Upper lobe of left lung (tissue), 6 donors: ENCODE measurements at places on chromosomes 12 and 14. TPM values are rescaled to one million over a fixed set of nuclear protein-coding genes. Genes with fewer than 3 reads are reported as not detected.

- DNase-seq, result no peak
Measured at GRCh38 chr12:31481415-31481814, 109.5 kb downstream of the DENND5B start.

KRT79 gene
- not detected for total RNA-seq

GRCh38 chr12:65854629-65855028 lies 30.3 kb downstream of the HMGA2 start:
- DNase-seq, result no peak

GUCY2C gene
- not detected for total RNA-seq

KRT83 gene
- not detected for total RNA-seq

DNA sequence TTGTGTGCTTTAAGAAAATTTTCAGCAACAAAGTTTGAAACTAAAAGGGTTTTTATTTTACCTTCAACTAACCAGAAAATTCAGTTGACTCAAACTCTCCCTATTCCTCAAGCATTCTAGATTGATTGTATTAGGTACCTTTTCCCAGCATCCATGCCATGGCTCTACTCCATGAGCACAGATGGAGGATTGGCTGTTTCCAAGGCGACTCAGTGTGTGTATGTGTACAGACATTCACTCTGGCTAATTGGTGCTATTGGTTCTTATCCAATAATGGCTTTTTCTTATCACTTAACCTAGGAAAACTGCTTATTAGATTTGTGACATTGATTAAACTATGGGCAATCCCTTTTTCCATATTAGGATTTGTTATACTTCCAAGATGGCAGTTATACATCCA lies 202.6 kb downstream of the ANO6 start:
- no peak for DNase-seq

- no peak for DNase-seq
Measured at GRCh38 chr12:4665236-4665635, 16.3 kb downstream of the NDUFA9 start.

TSPAN11 gene
- total RNA-seq, result 1.4 TPM

DBX2 gene
- total RNA-seq, result not detected

DNA sequence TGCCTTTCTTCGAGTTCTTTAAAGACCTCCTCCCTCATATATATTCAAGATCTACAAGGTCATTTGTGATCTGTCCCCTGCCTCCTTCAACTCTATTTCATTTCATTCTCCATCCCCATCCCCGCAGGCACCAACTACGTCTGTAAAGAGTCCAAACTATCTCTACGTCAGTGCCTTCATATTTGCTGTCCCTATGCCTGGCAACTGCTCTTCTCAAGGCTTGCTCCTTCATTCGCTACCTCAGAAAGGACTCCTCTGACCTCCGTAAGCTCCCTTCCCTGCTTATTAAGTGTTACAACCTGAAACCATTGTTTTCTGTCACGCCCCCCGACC lies 650 bp downstream of the LLPH start:
- DNase-seq, result no peak

DNA sequence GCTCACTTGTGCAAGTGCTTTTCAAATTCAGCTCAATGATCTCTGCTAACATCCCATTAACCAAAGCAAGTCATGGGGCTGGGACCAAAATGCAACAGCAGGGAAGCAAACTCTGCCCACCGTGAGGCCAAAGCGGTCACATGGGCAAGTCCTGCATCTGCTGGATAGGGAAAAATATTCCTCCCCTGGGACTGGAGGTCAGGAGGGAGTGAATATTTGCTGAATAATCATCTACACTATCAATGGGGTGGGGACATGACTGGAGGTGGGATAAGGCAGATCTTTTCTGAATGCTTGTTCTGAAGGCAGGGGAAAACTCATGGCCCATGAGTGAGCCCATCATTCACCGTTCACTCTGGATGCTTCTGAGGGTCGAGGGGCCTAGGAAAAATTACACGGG lies 45.1 kb upstream of the VRK1 start:
- no peak for DNase-seq

DNA sequence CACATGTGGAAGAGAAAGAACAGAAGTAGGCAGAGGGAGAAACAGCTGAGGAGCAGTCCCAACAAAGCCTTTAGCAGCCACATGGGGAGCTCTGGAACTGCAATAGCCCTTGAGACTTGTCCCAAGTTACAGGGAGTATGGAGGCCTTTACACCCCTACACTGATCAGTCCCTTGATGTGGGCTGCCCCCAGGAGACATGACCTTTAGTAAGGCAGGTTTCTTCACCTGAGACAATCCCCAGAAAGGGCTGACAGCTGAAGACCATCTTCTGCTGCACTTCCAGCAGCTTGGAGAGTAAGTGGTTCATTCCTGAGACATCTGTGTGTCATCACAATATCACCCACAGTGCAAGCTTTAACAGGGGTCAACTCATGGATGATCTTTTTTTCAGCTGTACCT lies 8.6 kb upstream of the SNAPC1 start:
- DNase-seq, result no peak

TMEM233 gene
- total RNA-seq, result 1.1 TPM

RNF31 gene
- total RNA-seq, result 52.1 TPM

GRCh38 chr12:92400006-92400405 lies 254.4 kb upstream of the BTG1 start:
- no peak for DNase-seq

GRCh38 chr14:73287071-73287470 lies 49.8 kb downstream of the PAPLN start:
- DNase-seq, result no peak

DNA sequence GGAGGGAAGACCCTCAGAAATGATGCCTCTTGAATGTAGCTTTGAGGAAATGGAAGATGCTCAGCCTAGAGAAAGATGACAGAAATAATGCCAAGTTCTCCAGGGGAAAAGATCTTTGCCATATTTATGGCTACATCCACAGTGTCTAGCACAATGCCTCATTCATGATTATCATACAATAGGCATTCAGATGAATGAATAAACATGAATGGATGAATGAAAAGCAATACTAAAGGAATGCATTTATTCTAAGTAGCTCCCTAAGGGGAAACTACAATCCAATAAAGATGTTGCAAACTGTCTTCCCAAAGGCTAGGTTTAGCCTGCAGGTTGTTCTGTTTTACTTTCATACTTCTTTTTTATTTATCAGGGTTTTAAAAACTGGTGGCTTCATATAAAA lies 12.0 kb downstream of the TMTC1 start:
- DNase-seq, result no peak

PRIMA1 gene
- 0.79 TPM for total RNA-seq

DNA sequence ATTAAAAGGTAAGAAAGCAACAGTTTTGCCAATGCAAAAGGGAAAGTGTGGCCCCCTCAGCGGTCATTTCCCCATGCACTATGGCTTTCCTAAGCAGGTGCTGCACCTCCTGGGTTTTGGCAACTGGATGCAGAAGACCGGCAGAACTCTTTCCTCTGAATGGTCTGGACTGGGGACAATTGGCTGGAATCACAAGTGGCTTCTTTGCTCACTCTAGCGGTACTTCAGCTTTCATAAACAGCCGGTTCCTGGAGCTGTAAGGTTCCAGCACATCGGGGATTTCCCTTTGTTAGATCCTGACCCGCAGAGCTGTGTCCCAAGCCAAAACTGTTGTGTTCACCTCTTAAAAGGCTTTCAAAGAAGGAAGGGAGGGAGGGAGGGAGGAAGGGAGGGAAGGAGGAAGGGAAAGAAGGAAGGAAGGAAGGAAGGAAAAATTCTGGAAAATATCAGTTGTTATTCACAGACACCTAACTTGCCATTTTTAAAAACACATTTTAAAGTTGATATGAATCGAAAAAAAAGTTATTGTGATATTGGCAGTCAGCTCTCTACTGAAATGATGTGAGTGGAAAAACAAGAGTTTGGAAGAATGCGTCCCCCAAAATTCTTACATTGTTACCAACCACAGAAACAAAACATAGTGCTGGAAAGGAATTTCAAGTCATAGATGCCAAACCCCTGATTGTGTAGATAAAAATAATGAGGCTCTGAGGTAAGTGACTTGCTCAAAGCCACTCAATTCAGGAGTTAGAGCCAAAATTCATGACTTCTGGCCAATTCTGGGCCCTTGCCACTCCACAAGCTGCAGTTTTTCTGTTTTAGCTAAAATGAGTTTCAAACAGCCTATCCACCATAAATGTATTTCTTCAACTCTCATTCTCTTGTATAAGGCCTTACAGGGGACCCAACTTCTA lies 220.6 kb upstream of the HMGA2 start:
- DNase-seq, result no peak

DNA sequence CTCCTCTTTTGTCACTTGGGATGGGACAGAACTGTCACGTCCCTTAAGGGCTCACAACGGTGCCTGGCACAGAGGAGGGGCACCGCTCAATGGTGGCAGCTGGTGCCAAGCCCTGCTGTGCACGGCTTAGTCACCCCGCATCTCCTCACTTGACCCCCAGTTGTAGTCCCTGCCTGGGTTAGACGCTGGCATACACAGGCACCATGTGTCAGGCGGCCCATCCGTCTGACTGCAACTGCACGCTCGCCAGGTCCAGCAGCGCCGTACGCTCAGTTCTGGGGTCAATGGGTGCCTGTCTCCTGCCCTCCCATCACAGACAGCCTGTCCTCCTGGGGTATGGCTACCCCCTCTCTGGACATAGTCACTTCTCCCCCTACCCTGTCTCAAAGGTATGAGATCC lies 1.6 kb upstream of the PACS2 start:
- no peak for DNase-seq

- DNase-seq, result no peak
Measured at GRCh38 chr14:101039031-101039754, 135.7 kb upstream of the RTL1 start.

SLCO1B1 gene
- total RNA-seq, result not detected

CAPZA3 gene
- not detected for total RNA-seq

DNA sequence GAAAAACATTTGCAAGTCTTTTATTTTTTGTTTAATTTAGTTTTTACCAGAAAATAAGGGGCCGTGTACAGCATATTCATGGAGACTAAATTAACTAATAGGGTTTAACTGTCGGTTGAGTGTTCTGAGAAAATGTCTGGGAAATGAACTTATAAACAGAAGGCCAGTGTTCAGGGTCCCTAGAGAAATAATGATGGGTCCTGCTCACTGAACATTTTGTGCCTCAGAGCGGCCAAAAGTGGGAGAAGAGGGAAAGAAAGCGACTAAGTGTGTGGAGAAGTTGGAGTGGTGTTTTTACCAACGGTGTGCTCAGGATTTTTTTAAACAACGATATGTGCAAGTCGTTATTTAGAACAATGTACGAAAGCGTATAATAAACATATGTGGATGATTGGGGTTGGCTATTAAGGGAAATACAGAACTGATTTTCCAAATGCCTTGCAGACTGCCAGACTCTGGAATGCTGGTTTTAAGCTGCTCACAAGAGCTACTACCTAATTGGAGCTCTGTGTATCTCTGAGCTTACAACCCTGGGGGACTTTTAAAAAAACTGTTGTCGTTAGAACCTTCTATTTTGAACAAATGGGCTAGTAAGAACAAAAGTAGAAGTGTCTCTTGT lies 166.7 kb downstream of the SLC38A4 start:
- DNase-seq, result no peak

DNA sequence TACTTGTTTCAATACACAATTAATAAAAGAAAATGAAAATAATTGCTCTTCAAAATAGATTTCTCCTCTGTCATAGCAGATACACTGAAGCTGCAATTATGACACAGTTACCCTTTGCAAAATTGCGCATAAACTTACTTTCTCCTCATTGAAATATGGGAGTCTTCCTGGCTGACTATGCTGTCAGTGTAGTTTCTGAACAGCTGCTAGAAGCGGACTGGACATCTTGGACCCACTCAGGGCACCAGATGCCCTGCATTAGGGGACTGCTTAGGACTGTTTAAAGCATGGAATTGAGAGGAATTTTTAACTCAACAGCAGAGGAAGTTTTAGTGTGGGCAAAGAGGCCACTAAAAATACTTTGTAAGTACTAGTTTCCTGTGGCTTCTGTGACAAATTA lies 454.9 kb downstream of the ATP23 start:
- DNase-seq, result no peak

DNA sequence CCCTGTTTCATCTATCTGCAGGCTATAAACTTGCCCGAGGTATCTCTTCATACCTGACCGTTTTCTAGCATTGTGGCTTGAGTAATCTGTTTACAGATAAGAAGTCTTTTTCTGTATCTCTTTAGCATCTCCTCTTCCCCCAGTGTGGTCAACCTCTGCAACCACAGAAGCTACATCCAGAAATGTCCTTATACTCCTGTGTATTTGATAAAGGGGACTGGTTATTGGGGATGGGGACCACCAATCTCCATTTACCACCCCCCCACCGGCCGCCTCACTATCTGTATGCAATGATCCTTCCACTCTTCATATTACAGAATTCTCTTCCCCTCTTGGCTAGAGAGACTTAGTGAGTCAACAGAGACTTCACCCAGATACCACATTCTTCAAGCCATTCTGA lies 3.4 kb upstream of the RPAP3 start:
- no peak for DNase-seq

GPRC5D gene
- total RNA-seq, result not detected

KLHL33 gene
- not detected for total RNA-seq

DNA sequence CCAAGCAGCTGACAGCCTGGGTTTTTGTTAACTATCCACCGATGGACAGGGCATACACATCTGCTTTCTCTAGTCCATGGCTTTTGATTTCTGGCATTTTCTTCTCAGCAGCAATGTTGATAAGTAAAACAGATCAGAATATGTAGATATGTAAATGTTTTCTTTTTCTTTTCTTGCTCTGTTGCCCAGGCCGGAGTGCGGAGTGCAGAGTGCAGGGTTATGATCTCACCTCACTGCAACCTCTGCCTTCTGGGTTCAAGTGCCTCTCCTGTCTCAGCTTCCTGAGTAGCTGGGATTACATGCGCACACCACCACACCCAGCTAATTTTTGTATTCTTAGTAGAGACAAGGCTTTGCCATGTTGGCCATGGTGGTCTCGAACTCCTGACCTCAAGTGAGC lies 27.9 kb downstream of the CLEC9A start:
- no peak for DNase-seq

- no peak for DNase-seq
Measured at GRCh38 chr12:84632556-84632955, 280.0 kb downstream of the SLC6A15 start.

DNA sequence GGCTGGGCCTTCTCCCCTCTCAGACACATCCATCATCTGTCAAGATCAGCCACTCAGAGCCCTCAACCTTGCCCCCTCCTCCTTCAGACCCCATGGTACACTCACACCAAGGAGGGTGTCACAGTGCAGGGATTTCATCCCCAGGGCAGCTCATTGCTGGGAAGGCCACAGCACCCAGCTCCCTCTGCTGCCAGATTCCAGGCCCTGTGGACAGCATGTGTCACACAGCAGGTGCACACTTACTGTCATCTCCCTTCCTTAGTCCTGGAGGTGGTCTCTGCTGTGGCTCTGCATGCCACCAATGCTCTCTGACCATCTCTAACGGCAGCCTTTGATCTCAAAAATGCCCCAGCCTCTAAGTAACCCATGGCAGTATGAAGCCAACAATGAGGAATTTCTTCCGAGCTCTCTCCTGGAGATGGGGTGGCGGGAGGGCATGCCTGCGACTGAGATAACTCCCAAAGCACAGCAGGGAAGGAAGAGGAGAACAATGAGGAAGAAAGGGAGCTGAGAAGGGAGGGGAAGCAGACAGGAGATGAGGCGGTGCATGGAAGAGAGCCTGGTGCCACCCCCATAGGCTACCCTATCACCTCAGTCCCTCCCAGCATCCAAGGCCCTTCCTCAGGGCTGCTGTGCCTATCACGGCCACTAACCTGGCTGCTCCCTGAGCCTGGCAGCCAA lies 101.0 kb downstream of the SINHCAF start:
- DNase-seq, result no peak

- no peak for DNase-seq
Measured at GRCh38 chr12:59500915-59501314, 94.9 kb upstream of the SLC16A7 start.
